WERI-Rb-1 (cell line): ENCODE measurements at places on chromosomes 2 and 18.

- DNase-seq: no peak
These were observed 33.0 kb upstream of the DLX1 start for GRCh38 chr2:172052000-172052983.

- no peak for DNase-seq
These were observed 360.1 kb upstream of the CHAC2 start for GRCh38 chr2:53407363-53408080.

DNA sequence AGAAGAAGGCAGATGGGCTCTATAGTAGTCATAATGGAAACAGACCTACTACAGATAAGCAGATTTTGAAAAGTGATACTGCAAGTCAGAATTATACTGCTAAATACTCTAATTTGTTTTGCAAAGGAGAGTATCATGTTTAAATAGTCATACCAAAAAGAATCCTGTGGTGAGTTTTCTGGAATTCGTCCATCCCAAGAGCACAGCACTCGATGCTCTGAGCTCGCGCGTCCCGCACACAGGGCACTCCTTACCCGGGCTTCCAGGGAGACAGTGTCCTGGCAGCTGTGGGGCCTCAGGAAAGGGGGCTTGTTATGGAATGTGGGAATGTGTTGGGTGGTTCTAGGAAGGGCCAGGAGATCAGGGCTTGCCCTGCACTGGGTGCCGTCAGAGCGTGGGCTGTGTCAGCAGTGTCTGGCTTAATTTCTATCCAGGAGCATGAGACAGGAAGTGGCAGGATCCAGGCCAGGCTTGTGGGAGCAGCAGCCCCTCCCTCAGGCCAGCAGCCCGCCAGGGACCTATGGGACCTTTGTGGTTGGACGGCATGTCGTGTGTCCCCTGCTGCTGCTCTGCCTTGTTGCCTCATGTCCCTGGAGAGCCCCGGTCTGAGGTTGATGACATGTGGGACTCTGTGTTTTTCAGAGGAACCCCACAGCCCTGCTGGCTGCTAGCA is 193.2 kb upstream of the TPO start:
- no peak for DNase-seq

- peak; percentile 6 for DNase-seq
These were observed 50.6 kb downstream of the TTC32 start for GRCh38 chr2:19851116-19851695.

- DNase-seq: no peak
These were observed 2.2 kb downstream of the GAD1 start for GRCh38 chr2:170818752-170819470.

DNA sequence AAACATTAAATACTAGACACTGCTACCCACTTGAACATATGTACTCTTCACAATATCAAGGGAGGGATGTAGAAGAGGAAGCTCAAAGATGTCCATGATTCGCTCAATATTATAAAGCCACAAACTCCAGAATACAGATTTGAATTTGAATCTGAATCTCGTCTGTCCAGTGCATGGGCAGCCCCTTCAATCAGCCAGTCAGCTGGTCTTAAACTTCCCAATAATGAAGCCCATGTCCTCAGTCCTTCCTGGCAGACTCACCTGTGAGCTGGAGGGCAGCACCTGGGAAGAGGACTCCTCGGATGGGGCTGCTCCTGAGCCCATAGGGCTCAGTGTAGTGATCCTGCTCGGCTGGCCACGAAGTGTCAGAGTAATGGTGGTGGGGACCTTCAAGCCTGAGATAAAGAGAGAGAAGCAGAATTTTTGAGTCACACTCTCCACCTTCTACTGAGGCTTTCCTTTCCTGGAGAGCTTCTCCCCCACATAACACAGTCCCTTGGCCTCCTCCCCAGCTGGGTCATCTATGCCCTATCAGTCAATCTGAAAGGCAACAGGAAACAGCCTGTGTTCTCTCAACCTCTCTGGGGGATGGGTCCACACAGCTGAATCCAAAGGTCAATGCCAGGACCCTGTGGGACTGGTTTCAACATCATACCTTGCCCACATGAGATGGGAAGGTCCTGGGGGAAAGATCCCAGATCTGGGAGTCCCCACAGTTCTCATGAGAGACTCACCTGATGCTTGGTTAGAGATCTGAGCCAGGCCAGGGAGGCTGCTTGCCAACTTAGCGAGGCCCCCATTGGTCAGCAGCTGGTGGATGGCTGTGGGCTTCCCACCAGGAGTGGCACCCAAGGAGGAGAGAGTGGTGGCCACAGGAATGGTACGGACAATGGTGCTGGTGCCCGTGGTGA is 36.5 kb downstream of the KANSL3 start:
- no peak for DNase-seq

DNA sequence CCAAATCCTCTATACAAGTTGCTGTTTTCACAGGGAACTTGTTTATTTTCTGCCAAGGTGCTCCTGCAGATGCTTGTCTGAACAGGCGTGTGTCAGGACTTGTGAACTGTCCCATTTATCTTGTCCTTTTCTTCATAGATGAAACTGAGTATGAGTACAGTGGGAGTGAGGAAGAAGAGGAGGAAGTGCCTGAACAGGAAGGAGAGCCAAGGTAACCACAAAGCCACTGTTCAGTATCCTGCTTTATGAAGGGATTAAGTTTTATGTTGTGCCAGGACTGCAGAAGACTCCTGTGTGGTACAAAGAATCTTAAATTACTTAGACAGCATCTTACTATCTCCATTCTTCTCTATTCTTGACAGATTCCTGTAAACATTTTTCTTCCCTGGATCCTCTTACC is 145.0 kb downstream of the MAP4K4 start:
- DNase-seq: no peak

- no peak for DNase-seq
These were observed 25.5 kb upstream of the TEX44 start for GRCh38 chr2:231567159-231567558.

- no peak for DNase-seq
These were observed 577 bp downstream of the ERCC3 start for GRCh38 chr2:127293386-127293747.

DNA sequence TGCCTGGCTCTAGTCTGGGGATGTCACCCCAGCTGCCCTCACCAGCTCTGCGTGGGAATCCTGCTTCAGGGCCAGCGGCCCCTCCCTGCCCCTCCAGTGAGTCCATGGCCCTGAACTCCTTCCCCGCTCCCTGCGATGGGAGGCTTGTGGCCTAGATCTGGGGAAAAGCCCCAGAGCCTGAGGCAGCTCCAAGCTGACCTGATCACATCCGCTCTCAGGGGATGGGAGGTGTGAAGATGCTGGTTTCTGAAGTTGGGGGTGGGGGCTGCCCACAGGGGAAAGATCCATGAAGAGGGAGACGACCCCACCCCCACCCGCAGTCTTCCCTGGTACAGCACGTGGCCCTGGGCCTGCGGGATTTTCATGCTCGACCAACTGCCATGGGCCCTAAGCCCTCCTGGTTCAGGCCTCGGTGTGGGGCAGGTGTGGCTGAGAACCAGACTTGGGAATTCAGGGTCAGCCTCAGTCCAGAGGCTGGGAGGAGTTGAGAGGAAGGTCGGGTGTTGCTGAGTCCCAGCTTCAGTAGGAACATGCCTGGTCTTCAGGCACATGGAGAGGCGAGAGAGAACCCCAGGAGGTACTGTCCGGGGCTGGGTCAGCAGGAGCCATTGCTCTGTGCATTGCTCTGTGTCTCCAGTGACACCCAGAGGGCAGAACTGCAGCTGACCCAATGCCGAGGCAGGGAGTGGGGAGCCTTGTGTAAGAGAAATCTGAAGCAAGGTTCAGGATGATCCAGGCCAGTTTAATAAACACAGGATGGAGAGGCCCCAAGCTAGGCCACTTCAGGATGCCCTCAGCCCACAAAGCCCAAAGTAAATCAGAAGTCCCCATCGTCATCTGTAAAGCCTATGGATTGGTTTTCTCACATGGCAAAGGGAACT is 115.1 kb downstream of the CAPN13 start:
- peak; percentile 78 for DNase-seq

DNA sequence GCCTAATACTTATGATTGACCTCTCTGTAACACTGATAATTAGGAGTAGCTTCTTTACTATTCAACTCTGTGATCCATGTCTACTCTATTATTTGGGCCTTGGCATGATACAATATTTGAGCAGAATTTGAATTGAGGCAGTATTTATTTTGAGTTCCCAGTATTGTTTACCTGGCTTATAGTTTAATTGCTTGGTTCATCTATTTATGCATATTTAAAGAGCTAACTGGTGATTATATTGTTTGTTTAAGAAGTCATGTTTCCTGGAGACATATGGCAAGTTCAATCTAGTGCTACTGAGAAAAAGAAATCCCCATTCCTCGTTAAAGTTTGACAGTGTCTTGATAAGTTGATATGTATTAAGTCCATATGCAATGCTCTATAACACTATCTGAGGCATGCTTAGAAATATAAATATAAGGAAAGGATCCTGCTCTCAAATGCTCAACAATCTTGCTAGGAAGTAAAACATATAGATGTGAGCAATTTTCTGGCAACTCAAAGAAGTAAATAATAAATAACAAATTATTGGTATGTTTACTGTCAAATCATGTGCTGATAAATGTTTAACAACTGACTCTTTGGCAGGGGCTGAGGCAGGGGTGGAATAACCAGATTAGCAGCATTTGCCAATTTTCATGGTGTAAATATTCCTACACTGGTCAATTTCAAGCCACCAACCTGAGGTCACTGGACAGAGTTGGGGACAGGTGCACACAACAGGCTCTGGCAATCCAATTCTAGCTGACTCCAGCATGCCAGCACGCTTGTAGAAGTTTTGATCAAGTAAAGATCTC is 430.2 kb upstream of the PIK3C3 start:
- DNase-seq: no peak

- DNase-seq: no peak
These were observed 4.6 kb downstream of the SPATS2L start for GRCh38 chr2:200311139-200311538.

DNA sequence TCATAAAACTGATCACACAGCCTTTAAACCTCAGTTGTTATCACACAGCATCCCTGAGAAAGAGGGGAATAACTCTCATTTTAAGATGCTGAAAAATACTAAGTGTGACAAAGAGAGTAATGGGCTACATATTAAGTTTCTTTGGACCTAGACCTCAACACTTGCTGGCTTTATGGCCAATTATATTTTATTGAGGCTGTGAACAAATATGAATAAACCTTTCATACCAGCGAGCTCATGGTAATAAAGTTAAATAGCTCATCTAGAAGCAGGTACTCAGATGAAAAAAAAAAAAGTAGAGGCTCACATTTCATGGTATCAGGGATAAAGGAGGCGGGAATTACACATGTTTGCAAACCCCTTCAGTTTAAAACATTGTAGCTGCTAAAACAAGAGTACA is 75.7 kb downstream of the DOCK10 start:
- DNase-seq: no peak

DNA sequence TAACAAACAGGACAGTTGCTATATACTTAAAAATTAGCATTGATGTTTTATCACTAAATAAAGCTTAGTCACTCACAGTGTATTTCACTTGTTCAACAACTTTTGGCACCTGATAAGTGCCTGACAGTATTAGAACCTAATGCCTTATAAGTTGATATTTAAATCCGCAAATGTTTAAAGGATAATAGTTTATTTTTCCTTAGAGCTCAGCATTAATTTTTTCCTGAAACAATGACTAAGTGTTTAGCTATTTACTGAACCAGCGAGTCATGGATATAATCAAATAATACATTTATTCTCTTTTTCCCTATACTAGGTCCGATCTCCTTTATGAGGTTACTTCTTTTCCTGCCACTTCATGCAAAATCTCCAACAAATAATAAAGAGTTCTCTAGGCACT is 146.0 kb upstream of the PGAP1 start:
- DNase-seq: no peak

DNA sequence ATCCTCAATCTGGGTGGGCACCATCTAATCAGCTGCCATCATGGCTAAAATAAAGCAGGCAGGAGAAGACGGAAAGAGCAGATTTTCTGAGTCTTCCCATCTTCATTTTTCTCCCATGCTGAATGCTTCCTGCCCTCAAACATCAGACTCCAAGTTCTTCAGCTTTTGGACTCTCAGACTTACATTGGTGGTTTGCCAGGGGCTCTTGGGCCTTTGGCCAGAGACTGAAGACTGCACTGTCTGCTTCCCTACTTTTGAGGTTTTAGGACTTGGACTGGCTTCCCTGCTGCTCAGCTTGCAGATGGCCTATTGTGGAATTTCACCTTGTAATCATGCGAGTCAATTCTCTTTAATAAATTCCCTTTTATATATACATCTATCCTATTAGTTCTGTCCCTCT is 36.6 kb downstream of the DIPK1C start:
- no peak for DNase-seq

DNA sequence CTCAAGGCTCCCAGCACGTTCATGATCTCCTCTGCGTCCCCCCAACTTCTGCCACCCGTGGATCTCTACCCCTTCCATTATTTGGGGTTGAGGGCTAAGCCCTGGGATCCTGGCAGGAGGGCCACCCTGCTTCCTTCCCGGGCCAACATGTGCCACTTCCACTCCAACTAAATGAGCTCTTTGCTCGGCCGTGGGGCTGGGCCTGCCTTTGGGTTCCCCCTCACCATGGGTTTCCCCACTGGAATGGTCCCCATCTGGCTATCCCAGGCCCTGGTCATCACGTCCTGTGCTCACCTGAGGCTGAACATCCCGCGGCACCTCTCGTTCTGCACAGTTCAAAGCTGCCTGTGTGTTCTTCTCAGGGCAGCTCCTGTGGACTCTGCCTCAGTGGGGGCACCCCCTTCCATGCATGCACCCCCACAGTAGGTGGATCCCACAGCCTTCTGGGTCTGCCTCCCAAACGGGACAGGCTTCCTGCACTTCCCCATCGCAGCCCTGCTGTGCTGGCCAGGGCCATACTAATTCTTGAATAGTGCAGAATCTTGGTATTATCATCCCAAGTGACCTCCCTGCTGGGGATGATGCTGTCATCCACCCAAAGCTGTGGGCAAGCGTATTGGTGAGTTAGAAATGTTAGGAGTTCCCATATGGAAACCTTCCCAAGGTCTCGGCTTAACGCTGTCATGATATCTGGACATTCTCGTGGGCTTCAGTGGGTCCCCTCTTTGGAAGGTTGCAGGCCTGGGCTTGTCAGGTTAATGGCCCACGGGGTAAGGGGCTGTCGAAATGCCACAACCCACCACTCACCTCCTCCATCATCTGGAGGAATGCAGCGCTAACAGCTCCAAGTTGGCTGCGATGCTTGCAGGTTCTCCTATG is 150.5 kb upstream of the TWIST2 start:
- no peak for DNase-seq

GRCh38 chr18:45626330-45627203 is 11.3 kb downstream of the SLC14A2 start:
- no peak for DNase-seq

DNA sequence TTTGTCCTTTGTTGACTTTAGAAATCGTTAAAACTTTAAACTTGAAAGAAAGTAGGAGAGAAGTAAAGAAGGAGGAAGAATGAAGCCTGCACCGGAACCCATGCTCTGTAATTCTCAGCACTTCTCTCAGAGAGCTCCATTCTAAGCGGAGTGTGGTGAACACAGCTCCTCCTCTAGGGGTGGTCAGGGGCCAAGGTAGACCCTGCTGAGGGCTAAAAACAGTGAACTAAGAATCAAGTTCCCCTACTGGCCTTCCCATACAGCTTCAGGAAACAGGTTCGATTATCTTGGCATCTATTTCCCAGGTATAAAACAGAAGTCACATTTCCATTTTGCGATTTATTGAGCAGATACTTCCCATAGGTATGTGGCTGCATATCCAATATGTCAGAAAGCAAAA is 92.7 kb upstream of the ASAP2 start:
- DNase-seq: no peak

GRCh38 chr2:6254441-6254840 is 562.3 kb downstream of the SOX11 start:
- DNase-seq: no peak

- DNase-seq: no peak
These were observed 1142.3 kb downstream of the RPIA start for GRCh38 chr2:89833780-89834117.
